CD8-positive, alpha-beta memory T cell (primary cell): ENCODE measurements at places on chromosomes 4 and X. TPM values are rescaled to one million over a fixed set of nuclear protein-coding genes. Genes with fewer than 3 reads are reported as not detected.

ADAM29 gene
- not detected for total RNA-seq

- no peak for DNase-seq
Measured at GRCh38 chr4:122755675-122756074, 23.2 kb downstream of the BBS12 start.

SMIM10 gene
- 1.3 TPM for total RNA-seq

- no peak for DNase-seq
Measured at GRCh38 chr4:165133150-165133549, 20.5 kb upstream of the TMEM192 start.

COX7B2 gene
- not detected for total RNA-seq

- no peak for DNase-seq
Measured at GRCh38 chr4:998096-998691, 5.0 kb upstream of the SLC26A1 start.

- DNase-seq, result no peak
Measured at GRCh38 chrX:68989865-68990606, 161.2 kb downstream of the EFNB1 start.

- DNase-seq, result no peak
Measured at GRCh38 chr4:139873111-139873860, 207.7 kb downstream of the MGST2 start.

GRCh38 chr4:159358226-159358625, 255.3 kb downstream of the RAPGEF2 start:
- no peak for DNase-seq

GRCh38 chrX:139738581-139738980, 30.6 kb upstream of the MCF2 start:
- no peak for DNase-seq

ARX gene
- total RNA-seq, result not detected

- DNase-seq, result no peak
Measured at GRCh38 chrX:110684653-110685052, 111.0 kb downstream of the CHRDL1 start.

PABPC1L2A gene
- total RNA-seq, result not detected

SSX4B gene
- total RNA-seq, result not detected

GRCh38 chr4:169975838-169976796, 50.1 kb downstream of the MFAP3L start:
- no peak for DNase-seq

DNA sequence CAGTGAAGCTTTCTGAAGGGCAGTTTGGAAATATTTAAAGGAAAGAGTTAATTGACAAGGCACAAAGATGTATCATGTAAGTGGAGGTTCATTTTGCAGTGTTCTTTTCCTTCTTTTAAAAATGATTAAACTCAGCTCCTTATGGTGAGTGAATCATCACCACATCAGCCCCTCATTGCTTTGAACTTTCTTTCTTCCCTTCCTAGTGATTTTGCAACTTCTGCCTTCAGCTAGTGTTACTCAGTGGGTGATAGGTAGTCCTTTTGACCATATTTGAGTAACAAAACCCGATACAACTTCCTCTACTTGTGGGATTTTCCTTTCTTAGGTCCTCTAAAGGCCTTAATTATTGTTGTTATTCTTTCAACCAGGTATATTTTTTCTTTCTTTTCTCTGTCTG, 8.2 kb downstream of the ZCCHC4 start:
- DNase-seq, result no peak

DNA sequence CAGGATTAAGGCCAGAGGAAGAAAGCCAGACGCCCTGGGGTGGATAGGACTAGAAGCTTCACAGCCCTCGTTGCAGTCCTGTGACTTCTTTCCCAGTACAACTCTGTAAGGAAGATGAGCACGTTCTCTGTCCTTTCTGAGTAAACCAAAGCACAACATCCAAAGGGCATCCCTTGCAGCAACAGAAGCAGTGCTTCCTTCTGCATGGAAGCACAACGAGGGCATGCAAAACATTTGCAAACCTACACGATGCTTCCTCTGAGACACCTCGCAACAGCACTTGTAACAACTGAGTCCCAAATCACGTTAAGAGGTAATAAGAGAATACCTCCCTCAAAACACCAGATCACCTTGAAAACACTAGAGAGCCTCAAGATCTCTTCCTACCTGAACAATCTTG, 335.7 kb upstream of the RASGEF1B start:
- no peak for DNase-seq

DNA sequence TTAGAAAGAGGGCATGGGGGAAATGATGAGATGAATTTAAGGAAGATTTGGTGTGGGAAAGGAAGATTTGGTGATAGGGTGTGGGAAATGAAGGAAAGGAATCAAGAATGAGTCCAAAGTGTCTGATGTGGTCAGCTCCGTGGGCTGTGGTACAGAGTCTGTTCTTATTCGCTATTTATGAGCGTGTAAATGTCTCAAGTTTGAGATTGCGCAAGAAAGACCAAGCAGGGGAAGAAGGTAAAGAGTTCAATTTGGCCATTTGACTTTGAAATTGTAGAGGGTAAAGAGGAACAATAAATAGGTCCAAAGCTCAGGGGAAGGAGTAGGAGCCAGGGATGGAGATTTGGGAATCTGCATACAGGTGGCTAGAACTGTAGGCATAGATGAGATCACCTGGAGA, 11.3 kb upstream of the SMS start:
- no peak for DNase-seq

DNA sequence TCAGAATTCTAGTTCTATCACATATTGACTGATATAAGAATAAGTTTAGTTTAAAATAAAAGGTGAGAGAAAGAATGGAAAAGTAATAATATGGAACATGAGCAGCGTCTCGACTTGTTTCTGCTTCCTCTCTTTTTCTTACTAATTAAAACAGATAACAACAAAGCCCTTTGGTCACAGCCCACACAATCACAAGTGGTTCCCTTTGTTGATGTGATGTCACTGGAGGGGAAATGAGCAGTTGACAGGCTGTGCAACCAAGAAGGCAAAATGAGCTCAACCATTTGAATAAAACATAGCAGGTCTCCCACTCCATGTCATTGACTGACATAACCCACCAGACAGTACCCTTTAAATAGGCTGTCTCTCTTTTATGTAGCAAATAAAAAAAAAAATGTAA, 342.5 kb upstream of the MAGEB2 start:
- no peak for DNase-seq

DNA sequence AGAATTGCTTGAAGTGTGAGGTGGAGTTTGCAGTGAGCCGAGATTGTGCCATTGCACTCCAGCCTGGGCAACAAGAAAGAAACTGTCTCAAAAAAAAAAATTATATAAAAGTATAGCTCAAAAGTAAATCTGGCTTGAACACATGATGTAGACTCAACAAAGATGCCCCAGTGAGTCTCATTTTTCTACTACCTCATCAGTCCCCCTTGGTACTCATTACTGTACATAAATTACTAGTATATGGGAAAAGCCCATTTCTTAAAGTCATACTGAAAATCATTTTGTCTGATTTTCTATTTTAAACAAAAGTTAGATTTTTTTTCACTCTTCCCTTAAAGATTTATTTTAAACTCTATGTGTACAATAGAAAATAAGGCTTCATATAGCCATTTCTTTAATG, 39.2 kb downstream of the FAM241A start:
- no peak for DNase-seq

SASH3 gene
- 140 TPM for total RNA-seq

MYOZ2 gene
- not detected for total RNA-seq

GRCh38 chr4:154927126-154927680, 146.1 kb downstream of the RBM46 start:
- DNase-seq, result no peak
